ENCODE measurements at places on chromosomes 5 and 9. TPM values are rescaled to one million over a fixed set of nuclear protein-coding genes. Genes with fewer than 3 reads are reported as not detected.

The FOXD4L5 gene
- total RNA-seq = not detected

DNA sequence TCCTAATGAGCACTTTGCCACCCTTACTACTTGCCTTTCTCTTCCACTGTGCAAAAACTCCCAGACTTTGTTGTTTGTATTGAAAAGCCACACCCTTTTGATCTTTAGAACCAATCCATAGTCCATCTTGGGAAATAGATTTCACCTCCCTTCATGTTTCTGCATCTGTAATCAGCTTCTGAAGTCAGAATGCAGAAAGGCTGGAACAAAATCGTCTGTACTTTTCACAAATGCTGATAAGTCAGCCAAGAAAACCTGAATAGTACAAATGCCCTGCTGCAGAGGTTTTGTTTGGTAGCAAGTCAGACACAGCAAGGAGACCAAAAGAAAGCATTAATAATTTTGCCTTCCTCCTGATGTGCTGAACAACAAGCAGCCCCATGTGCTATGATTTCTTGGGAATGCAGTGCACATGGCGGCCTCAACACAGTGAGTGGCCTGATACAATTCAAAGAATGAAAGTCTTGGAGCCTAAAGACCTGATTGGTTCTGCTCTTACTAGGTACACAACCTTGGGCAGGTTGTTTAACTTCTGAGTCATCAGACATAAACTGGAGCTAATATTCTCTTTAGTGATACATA lies 59.2 kb upstream of the STK32A start:
- no peak for DNase-seq

- DNase-seq = no peak
These were observed 3.1 kb upstream of the NDUFS4 start for GRCh38 chr5:53557386-53557785.

GRCh38 chr9:134406366-134407120 lies 80.3 kb downstream of the RXRA start:
- no peak for DNase-seq

GRCh38 chr5:110925398-110925797 lies 146.1 kb upstream of the TSLP start:
- no peak for DNase-seq

- no peak for DNase-seq
These were observed 204.2 kb upstream of the PTGER4 start for GRCh38 chr5:40475561-40475960.

Data from Right ventricle myocardium inferior (tissue), 1 donor.